ENCODE measurements at places on chromosomes 11 and 22. TPM values are rescaled to one million over a fixed set of nuclear protein-coding genes. Genes with fewer than 3 reads are reported as not detected.

DNA sequence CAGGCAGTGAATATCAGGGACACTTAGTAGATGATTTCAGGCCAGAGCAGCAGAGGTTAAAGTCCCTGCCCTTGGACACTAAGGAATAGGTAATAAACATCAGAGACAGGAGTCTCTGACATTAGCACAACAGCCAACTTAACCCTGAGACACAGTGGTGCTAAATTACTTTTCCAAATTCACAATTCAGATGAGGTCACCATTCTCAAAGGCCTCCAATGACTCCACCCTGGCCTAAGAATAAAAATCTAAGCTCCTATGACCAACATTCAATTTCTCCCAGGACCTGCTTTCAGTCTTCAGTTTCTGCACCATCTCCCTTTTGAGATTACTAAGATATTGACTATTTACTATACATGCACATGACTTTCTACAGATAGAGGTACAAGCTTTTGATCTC, 42.0 kb downstream of the BLID start:
- H3K4me1 ChIP-seq = no peaks in the 10 kb centered on the region
- no peaks in the 10 kb centered on the region for H3K36me3 ChIP-seq
- no peak for DNase-seq
- H3K4me3 ChIP-seq = no peak overlapping the region

DNA sequence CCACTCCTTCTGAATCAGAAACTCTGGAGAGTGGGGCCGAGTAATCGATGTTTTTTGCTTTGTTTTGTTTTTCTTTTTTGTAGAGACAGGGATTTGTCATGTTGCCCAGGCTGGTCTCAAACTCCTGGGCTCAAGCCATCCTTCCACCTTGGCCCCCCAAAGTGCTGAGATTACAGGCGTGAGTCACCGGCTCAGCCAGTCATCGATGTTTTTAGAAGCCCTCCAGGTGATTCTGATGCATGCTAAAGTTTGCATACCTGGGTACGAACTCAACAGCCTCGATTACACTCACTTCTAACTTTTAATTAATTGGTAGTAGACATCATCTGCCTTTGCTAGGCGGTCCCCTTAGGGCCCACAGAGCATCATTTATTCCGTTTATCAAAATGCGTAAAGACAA, 50.3 kb downstream of the C11orf71 start:
- no peak overlapping the region for H3K27ac ChIP-seq
- no peak for DNase-seq
- H3K36me3 ChIP-seq = no peaks in the 10 kb centered on the region
- peaks cover 7% of the 10 kb centered on the region for H3K27me3 ChIP-seq

- peaks cover 13% of the 10 kb centered on the region for H3K27me3 ChIP-seq
- H3K4me1 ChIP-seq = peaks cover 2% of the 10 kb centered on the region
- H3K4me3 ChIP-seq = no peak within 1 kb of the TSS
- no peak within 1 kb of the TSS for H3K27ac ChIP-seq
- H3K36me3 ChIP-seq = no peaks in the 10 kb centered on the region
Measured at GRCh38 chr11:59510941-59511589, at the start of gene OR4D9. Gene OR4D9, plus strand, starts transcription at chr11:59511539. Its CDS starts 3,374 bp downstream, at chr11:59514913.

GRCh38 chr11:91209751-91210150, 986.9 kb upstream of the CHORDC1 start:
- H3K36me3 ChIP-seq = no peaks in the 10 kb centered on the region
- no peaks in the 10 kb centered on the region for H3K27me3 ChIP-seq
- no peak overlapping the region for H3K27ac ChIP-seq
- H3K4me3 ChIP-seq = no peak overlapping the region
- DNase-seq = no peak

GRCh38 chr11:31792456-31792855, 18.7 kb downstream of the PAX6 start:
- H3K4me3 ChIP-seq = no peak overlapping the region
- no peak for DNase-seq
- H3K27ac ChIP-seq = no peak overlapping the region
- no peaks in the 10 kb centered on the region for H3K36me3 ChIP-seq
- H3K27me3 ChIP-seq = peaks cover 26% of the 10 kb centered on the region

GRCh38 chr11:134207538-134208239, 16.1 kb downstream of the NCAPD3 start:
- no peaks in the 10 kb centered on the region for H3K27me3 ChIP-seq
- peak; percentile 40 for DNase-seq
- H3K4me1 ChIP-seq = no peaks in the 10 kb centered on the region
- no peak overlapping the region for H3K27ac ChIP-seq
- no peak overlapping the region for H3K4me3 ChIP-seq

- peaks cover 26% of the 10 kb centered on the region for H3K4me1 ChIP-seq
- DNase-seq = peak; percentile 79
- H3K27ac ChIP-seq = no peak overlapping the region
- H3K4me3 ChIP-seq = no peak overlapping the region
Measured at GRCh38 chr22:45994491-45995404, 17.8 kb upstream of the WNT7B start.

- no peak for DNase-seq
- H3K27ac ChIP-seq = peak overlapping the region; percentile 3
- H3K36me3 ChIP-seq = no peaks in the 10 kb centered on the region
- peaks cover 29% of the 10 kb centered on the region for H3K27me3 ChIP-seq
- H3K4me1 ChIP-seq = no peaks in the 10 kb centered on the region
Measured at GRCh38 chr11:72599325-72600117, 74.7 kb downstream of the PDE2A start.

- H3K4me1 ChIP-seq = peaks cover 10% of the 10 kb centered on the region
- no peak overlapping the region for H3K27ac ChIP-seq
- no peak for DNase-seq
- no peaks in the 10 kb centered on the region for H3K36me3 ChIP-seq
- no peak overlapping the region for H3K4me3 ChIP-seq
- peaks cover 3% of the 10 kb centered on the region for H3K27me3 ChIP-seq
Measured at GRCh38 chr11:12287374-12288211, 89.8 kb upstream of the PARVA start.

DNA sequence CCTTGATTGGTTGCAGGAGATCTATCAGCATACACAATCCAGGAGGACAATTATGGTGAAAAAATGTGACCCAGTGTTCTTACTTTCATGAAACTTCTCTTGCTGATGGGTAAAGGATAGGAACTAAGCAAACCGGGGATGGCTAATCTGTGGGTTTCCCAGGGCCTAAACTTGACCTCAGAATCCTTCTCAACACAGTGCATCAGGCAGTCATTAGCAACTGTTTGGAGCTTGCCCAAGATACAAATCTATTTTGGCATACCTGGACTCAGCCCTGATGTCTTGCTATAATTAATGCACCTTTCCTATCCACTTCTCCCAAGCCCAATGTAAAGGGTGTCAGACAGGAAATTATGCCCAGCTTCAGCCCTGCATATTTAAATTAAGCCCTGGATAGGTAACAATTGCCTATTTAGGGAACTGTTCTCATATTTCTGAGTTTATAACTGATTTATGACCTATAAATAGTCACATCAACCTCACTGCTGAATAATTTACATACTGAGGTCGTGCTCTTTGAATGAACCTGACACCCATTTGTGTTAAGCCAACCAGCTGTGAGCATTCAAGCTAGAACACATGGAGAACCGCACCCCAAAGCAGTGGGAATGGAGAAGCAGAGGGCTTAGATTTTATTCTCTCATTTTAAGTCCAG, 9.2 kb upstream of the PHF21A start:
- H3K27ac ChIP-seq = no peak overlapping the region
- H3K4me3 ChIP-seq = no peak overlapping the region
- DNase-seq = no peak
- no peaks in the 10 kb centered on the region for H3K36me3 ChIP-seq
- H3K27me3 ChIP-seq = no peaks in the 10 kb centered on the region

DNA sequence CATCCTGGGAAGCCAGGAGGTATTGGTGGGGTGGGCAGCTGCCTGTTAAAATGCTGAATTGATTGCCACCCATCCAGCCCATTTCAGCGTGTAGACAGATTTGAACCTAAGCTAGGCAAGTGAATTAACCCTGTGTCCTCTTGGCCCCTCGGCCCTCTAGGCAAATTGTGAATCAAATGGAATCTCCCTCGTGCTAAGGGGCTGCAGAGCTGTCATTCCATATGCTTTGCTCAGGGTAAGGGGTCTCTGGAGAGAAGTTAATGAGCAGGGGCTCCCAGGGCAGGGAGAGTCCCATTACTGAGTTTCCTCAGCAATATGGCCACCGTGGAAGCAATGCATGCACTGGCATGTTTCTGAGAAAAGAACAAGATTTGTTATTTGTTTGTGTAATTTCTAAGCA, 117.7 kb upstream of the RCN1 start:
- DNase-seq = no peak
- H3K27ac ChIP-seq = no peak overlapping the region
- no peak overlapping the region for H3K4me3 ChIP-seq
- H3K27me3 ChIP-seq = peaks cover 6% of the 10 kb centered on the region
- no peaks in the 10 kb centered on the region for H3K36me3 ChIP-seq
- H3K4me1 ChIP-seq = no peaks in the 10 kb centered on the region

DNA sequence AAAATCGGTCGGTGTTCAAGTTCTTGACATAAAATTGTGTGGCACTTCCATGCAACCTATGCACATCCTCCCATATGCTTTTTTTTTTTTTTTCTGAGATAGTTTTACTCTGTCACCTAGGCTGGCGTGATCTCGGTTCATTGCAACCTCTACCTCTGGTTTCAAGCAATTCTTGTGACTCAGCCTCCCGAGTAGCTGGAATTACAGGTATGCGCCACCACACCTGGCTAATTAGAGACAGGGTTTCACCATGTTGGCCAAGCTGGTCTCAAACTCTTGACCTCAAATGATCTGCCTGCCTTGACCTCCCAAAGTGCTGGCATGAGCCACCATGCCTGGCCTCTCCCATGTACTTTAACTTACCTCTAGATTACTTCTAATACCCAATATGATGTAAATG, 15.0 kb downstream of the GLB1L3 start:
- no peaks in the 10 kb centered on the region for H3K36me3 ChIP-seq
- no peak overlapping the region for H3K4me3 ChIP-seq
- peaks cover 5% of the 10 kb centered on the region for H3K27me3 ChIP-seq
- H3K27ac ChIP-seq = no peak overlapping the region

GRCh38 chr11:105156231-105156630, 16.7 kb upstream of the CARD18 start:
- no peak overlapping the region for H3K4me3 ChIP-seq
- no peak for DNase-seq
- H3K27me3 ChIP-seq = peaks cover 1% of the 10 kb centered on the region
- H3K4me1 ChIP-seq = no peaks in the 10 kb centered on the region
- no peak overlapping the region for H3K27ac ChIP-seq

DNA sequence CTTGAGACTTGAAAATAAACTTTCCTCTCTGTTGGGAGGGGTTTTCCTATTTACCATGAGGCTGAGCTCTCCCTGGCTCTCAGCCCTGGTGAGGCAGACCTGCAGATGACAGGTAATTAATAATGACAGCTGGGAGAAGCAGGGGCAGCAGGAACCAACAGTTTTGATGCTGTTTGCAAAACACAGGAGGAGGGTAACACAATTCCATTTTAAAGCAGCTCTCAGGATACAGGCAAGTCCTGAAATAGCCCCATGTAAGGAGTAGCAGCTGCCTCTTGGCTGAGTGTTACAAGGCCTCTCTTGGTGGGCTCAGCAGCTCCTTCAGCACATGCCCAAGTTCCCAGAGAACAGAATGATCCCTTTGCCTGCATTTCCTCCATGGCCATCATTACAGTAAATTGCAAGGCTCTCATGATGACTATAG, 13.3 kb downstream of the PARVA start:
- no peaks in the 10 kb centered on the region for H3K4me1 ChIP-seq
- DNase-seq = no peak
- H3K27me3 ChIP-seq = no peaks in the 10 kb centered on the region
- H3K36me3 ChIP-seq = no peaks in the 10 kb centered on the region
- no peak overlapping the region for H3K27ac ChIP-seq

DNA sequence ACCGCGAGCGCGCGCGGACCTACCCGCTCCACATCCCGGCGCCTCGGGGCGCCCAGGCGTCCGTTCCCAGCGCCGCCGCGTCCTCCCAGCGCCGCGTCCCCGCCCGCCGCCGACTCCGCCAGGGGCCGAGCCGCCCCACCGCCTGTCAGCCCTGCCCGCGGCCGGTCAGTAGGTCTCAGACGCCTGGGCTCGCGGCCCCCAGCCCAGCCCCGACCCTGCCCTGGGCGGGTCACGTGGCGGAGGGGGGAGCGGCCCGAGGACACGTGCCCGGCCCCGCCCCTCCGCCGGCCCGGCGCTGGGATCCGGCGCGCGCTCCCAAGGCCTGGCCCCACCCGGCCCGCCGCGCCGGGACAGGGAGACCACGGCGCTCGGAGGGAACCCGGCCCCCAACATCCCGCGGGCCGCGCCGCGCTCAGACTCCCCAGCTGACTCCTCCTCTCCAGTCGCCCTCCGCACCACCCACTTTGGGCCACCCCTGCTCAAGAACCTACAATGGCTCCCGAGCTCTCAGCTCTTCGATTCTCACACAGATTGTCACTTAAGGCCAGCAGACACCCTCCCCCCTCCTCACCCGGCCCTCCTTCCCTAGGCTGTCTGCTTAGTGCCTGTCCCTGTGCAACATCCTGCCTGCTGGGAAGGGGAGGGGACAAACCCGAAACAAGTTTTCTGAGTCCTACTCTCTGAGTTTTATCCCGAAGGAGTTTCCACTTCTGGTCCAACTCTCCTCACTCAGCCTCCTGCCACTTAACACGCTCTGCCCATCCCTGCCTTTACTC, at the start of gene RAB3IL1:
Gene RAB3IL1 (minus strand): TSS at position 233 of the 776 bp plus-strand sequence. CDS start 199 bp downstream, at position 34.
- no peaks in the 10 kb centered on the region for H3K36me3 ChIP-seq
- peak within 1 kb of the TSS; percentile 79 for H3K4me3 ChIP-seq
- H3K27me3 ChIP-seq = peaks cover 55% of the 10 kb centered on the region
- H3K4me1 ChIP-seq = peaks cover 10% of the 10 kb centered on the region
- DNase-seq = no peak
- no peak within 1 kb of the TSS for H3K27ac ChIP-seq

Gene MUC2
- not detected for total RNA-seq

Gene SLC17A6
- not detected for total RNA-seq

Gene FIBIN
- not detected for total RNA-seq

Gene GAB2
- total RNA-seq = 22.7 TPM

Gene NLRP14
- total RNA-seq = 0.11 TPM

Gene IL17REL
- total RNA-seq = 0.31 TPM

Gene MMP11
- 3.6 TPM for total RNA-seq

Gene OOSP4A
- total RNA-seq = not detected

Gene TPBGL
- not detected for total RNA-seq

Gene GRM5
- total RNA-seq = not detected

Gene RIC3
- 44.3 TPM for total RNA-seq

Gene OR4D5
- total RNA-seq = not detected
